Fibroblast of the aortic adventitia (primary cell): ENCODE measurements at places on chromosomes 6 and 20. TPM values are rescaled to one million over a fixed set of nuclear protein-coding genes. Genes with fewer than 3 reads are reported as not detected.
A peak's percentile ranks its signal among the peaks of the same experiment; 100 is the strongest.

DNA sequence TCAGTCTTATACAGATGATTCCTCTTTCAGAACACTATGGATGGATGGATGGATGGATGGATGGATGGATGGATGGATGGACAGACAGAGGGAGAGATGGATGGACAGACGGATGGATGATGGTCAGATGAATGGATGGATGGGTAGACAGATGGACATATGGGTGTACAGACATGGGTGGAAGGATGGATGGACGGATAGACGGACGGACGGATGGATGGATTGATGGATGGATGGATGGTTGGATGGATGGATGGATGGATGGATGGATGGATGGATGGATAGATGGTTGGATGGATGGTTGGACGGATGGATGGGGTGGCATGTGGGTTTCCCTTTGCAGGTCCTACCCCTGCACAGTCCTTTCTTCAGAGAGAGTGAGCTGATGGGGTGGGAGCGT, 320.7 kb downstream of the CDH4 start:
- DNase-seq = no peak

SOX18 gene
- 0.57 TPM in 1 of 2 replicates, not detected in the other for total RNA-seq

DNA sequence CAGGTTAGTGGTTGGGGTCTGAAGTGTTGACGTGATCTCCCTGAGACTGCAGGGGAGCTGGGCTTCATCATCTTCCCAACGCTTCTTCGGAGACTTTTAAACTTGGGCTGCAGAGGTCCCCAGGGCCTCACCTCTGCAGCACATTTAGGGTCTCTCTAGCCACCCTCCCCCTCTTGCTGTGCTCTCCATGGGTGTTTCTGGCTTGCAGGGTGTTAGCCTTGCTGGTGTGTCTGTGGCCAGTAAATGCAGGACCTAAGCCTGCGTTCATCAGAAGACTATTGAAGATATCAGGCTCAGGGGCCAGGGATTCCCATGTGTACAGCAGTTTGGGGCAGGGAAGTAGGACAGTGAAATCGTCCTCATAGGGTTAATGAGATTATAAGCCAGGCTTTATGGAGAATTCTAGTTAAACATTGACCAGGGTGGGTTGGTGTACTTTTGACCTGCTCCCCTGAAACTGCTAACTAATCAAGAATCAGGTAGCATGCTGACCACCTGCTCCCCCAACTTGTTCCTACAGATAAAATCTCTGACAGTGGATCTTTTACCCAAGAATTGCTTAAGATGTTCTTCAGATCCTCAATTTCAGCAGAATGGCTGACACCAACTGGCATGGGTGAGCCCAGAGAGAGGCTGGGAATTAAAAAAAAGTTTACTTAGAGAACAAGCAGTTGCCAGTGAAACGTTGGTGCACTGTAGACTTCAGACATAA, 3.8 kb upstream of the DDO start:
- DNase-seq = no peak

DSP gene
- 4.2 and 4.3 TPM in 2 replicates for total RNA-seq

- DNase-seq = no peak
Measured at GRCh38 chr20:19820555-19821211, 62.6 kb downstream of the RIN2 start.

DNA sequence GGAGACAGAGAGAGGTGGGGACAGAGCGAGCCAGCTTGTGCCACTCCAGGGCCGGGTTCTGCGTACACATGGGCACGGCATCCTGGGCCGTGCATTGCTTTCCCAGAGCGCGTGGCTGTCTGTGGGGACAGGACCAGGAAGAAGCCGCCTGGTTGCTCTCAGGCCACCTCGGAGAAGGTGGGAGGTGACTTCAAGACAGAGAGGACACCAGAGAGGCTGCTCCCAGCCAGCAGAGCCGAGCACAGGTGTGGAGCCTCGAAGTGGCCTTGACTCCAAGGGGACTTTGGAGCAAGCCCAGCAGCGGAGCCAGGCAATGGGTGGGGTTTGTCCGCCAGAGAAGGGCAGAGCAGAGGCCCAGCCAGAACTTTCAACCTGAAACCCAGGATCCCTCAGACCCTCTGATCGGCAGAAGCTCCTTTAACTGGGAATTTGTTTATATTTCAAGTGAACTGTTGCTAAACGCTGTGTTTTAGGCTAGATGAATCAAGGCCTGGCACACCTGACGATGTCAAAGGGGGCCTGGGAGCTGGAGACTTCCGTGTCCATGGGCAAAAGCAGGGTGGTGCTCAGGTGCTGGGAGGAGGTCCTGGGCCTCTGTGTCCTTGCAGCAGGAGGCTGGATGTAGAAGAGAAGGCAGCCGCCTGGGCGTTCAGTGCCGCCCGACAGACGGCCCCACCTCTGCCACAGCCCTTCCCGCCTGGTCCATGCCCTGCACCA, 262.1 kb downstream of the DLL1 start:
- DNase-seq = no peak

DNA sequence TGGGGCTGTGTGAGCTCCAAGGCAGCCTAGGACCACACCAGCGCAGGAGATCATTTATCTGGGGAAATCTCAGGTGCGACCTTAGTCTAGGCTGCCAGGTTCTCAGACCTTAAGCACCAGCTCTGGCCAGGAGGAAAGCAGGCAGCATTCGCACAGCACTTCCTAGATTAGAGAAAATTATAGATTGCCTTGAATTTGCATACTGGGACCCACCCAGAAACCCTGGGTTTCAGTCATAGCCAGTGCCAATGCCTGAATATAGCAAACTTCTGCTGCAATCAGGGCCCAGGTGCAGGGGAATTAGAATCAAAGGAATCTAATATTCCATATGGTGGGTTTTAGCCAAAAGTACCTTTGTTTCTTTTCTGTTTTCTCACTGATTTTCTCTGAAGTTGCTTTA, 204.3 kb upstream of the CST7 start:
- DNase-seq = no peak

C6orf15 gene
- total RNA-seq = not detected in 2 replicates

DNA sequence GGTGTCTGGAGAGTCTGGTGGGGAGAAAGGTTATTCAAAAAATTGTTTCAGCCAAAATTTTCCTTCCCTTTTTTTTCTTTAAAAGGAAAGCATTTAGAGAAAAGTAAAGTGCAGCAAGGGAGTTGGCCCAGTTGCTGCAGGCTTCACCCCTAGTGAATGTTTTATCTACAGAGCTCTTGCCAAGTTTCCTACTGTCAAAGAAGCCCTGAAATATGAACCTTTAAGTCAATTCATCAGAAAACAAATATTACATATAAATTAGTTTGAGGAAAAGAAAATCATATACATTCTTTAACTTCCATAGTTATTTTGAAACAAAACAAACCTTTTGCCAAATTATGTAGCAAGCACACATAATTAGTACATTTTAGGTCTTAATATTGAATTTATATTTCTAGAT, 25.0 kb upstream of the HMGCLL1 start:
- no peak for DNase-seq

DNA sequence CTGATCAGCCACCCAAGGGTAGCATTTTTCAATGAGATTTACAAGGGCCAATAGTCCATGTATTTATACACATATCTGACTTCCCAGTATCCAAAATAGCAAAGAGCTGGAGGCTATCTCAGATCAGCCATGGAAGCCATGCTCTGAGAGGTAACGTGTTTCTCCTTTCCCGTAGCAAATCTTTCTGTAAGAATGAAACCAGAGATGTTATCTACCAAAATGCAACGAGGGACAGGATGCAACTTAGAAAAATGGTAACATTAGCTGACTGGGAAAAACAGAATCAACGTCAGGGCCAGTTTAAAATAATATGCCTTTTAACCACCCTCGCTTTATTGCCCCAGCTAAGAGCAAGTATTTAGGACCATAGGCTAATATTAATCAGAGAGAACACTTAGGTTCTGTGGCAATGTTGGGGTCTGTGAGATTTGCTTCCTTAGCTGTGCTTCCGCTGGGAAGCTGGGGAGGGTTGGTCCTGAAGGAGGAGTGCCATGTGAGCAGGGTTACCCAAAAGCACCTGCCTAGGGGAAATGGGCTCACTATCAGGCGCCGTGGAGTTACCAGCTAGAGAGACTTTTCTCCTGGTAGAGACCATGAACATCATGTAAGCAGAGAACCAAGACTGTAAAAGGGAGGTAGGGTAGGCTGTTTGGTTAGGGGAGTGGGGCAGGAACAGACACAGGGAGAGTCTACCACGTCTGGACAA, 1.2 kb downstream of the ZNF831 start:
- no peak for DNase-seq

GRCh38 chr20:50062006-50062838, 50.7 kb downstream of the UBE2V1 start:
- DNase-seq = no peak

DNA sequence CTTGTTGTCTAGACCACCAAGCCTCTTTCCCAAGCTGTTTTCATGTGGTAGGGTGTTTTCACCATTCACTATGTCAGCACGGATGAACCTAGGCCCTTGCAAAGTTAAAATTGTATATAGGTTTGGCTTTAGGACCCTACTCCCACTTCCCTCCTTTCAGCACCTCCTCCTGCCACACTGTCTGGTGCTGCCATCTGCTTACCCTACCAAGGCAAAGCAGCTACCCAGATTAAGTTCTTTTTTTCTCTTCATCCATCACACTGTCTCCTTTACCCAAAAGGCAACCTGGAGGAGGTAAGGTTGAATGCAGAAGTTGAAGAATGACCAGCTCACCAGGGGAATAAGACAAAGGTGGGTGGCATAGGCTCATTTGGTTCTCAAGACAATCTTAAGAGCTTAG, 184.0 kb downstream of the CDC5L start:
- no peak for DNase-seq

PRR18 gene
- total RNA-seq = not detected in 2 replicates

GRCh38 chr6:165031502-165031901, 277.9 kb downstream of the C6orf118 start:
- no peak for DNase-seq

- DNase-seq = no peak
Measured at GRCh38 chr6:40054186-40054585, 119.9 kb upstream of the MOCS1 start.

TNNC2 gene
- total RNA-seq = 0.45 and 1.8 TPM in 2 replicates

RAET1E gene
- 0.63 TPM in 1 of 2 replicates, not detected in the other for total RNA-seq

GRCh38 chr6:145405006-145405551, 330.2 kb downstream of the EPM2A start:
- no peak for DNase-seq

GRCh38 chr6:66638518-66638917, 931.5 kb upstream of the EYS start:
- no peak for DNase-seq

DNA sequence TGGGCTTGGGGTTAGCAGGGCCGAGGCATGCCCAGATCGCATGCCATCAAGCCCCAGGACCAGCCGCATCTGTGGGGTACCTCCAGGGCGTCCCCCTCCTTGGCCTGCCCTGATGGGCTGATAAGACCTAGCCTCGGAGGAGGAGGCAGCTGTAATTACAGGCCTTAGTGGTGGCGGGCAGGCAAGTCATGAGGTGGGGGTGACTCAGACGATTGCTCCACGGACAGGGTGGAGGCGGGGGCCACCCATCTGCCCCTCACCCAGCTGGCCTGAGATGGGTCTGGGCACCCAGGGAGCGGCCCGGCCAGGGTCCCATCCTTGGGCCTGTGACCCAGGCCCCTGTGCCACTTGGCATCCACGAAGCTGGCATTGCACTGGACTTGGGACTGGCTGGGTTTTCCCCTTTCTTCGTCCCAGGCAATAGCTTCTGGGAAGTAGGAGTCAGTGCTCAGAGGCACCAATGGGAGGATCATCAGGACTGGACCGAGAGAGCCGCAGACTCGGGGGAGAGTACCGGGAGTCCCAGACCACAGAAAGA, 57.5 kb downstream of the CEBPB start:
- DNase-seq = peak; percentile 36

EPB41L2 gene
- total RNA-seq = 117 and 130 TPM in 2 replicates

DNA sequence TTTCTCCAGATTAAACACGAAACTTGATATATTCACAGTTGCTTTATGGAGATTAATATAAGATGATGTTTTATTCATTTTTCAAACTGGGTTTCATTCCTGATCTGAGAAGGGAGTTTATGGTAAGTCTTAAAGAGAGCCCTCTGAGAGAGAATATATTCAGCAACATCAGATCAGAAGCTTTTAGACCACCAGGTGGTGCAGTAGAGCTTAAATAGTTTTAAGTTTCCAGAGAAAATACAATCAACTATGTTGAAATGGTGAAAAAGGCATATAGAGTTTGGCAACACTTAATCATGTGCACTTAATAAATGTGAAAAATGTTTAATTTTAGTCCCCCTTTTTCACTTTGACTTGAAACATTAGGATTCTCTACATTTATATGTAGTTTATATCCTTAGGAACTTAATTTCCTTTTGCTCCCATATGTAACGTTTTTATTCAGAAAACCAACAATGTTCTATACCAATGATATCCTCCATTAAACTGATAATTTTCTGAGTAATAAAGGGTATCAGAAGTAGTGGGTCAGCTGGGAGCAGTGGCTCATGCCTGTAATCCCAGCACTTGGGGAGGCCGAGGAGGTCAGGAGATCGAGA, 86.4 kb upstream of the CLDN20 start:
- peak; percentile 88 for DNase-seq

- DNase-seq = no peak
Measured at GRCh38 chr6:166774770-166775169, 147.7 kb upstream of the RPS6KA2 start.

DNA sequence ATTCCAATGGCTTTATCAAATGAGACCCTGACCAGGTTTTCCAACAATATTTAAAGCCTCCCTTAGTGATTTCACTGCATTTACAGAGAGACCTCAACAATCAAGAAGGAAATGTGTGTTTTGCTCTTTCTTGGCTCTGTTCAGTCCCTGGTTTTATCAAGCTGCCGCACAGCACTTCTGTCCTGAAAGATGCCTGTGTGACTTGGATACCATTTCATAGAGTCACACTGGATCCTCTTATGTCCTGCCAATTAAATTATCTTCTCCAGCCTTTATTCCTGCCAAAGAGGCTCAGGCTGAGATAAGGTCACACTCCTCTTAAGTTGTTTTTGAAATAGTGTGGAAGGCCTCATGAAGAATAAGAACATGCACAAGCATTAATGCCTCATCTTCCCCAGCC, 197.0 kb upstream of the RNF217 start:
- no peak for DNase-seq

DNA sequence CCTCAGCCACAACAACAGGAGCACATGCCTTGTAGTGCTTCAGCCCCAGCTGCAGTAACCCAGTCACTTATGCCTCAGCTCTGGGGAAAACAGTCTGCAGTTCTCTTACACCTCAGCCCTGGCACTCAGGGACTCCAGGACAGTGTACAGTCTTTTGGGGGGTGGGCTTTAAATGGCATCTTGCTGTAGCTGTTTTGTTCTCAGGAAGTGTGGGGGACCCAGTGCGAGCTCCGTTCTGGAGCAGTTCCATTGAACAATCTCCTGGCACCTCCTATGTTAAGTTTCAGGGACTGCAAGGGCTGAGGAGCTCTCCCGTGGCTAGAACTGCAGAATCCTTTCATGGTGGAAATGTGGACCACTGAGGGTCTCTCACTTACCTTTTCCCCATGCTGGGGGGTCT, 55.2 kb downstream of the PLCG1 start:
- DNase-seq = no peak

- DNase-seq = no peak
Measured at GRCh38 chr20:49448917-49449316, 33.6 kb downstream of the KCNB1 start.
